ENCODE measurements at places on chromosomes 3 and 15. TPM values are rescaled to one million over a fixed set of nuclear protein-coding genes. Genes with fewer than 3 reads are reported as not detected.

The CACNA1D gene
- 12.0 TPM for total RNA-seq

The NDUFAF3 gene
- 33.8 TPM for total RNA-seq

The ECT2 gene
- total RNA-seq, result 4.1 TPM

- H3K4me1 ChIP-seq, result no peaks in the 10 kb centered on the region
- no peaks in the 10 kb centered on the region for H3K27me3 ChIP-seq
- no peaks in the 10 kb centered on the region for H3K36me3 ChIP-seq
- H3K4me3 ChIP-seq, result no peak within 1 kb of the TSS
Measured at GRCh38 chr3:165837058-165837525, at the start of gene BCHE. Gene BCHE (minus strand): TSS chr3:165837423. CDS start chr3:165831033, 6,390 bp downstream.

GRCh38 chr3:153349108-153349499 lies 187.1 kb downstream of the RAP2B start:
- H3K36me3 ChIP-seq, result no peaks in the 10 kb centered on the region
- no peak overlapping the region for H3K27ac ChIP-seq
- DNase-seq, result no peak
- no peaks in the 10 kb centered on the region for H3K4me1 ChIP-seq
- no peak overlapping the region for H3K4me3 ChIP-seq
- H3K27me3 ChIP-seq, result no peaks in the 10 kb centered on the region

GRCh38 chr3:880371-880770 lies 212.5 kb upstream of the CNTN6 start:
- no peaks in the 10 kb centered on the region for H3K36me3 ChIP-seq
- no peaks in the 10 kb centered on the region for H3K27me3 ChIP-seq
- H3K27ac ChIP-seq, result no peak overlapping the region
- no peak overlapping the region for H3K4me3 ChIP-seq

DNA sequence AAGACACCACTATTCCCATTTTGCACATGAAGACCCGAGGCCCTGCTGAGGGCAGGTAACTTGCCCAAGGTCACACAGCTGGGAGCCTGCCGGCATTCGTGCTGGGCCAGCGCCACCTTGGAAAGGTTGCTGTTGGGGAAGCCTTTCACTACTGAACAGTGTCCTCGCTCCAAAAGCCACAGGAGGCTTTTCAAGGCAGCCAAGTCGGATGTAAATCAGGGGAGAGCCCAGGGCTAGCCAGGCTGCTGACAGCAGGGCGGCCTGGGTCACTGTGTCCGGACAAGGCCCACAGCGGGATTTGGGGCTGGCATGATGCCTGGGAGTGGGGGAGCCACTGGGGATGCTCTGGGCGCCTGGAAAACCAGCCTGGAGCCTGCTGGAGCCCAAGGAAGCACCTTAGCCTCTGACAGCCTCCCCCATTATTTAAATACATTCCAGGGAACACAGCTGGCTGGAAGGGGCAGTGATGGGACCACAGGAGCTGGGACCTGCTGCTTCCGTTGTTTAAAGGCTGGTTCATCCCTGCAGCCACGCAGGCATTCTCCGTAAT lies 10.5 kb downstream of the SLC6A6 start:
- H3K4me1 ChIP-seq, result no peaks in the 10 kb centered on the region
- H3K27me3 ChIP-seq, result no peaks in the 10 kb centered on the region
- H3K36me3 ChIP-seq, result no peaks in the 10 kb centered on the region
- no peak overlapping the region for H3K4me3 ChIP-seq
- DNase-seq, result no peak

- no peaks in the 10 kb centered on the region for H3K4me1 ChIP-seq
- H3K27me3 ChIP-seq, result no peaks in the 10 kb centered on the region
Measured at GRCh38 chr15:32991619-32992111, 202.8 kb downstream of the FMN1 start.

- H3K4me1 ChIP-seq, result no peaks in the 10 kb centered on the region
- DNase-seq, result no peak
- no peaks in the 10 kb centered on the region for H3K36me3 ChIP-seq
Measured at GRCh38 chr3:149678351-149678950, 20.6 kb upstream of the WWTR1 start.

- no peaks in the 10 kb centered on the region for H3K36me3 ChIP-seq
- no peak overlapping the region for H3K27ac ChIP-seq
- H3K27me3 ChIP-seq, result no peaks in the 10 kb centered on the region
Measured at GRCh38 chr15:52101542-52102323, 10.8 kb downstream of the BCL2L10 start.

DNA sequence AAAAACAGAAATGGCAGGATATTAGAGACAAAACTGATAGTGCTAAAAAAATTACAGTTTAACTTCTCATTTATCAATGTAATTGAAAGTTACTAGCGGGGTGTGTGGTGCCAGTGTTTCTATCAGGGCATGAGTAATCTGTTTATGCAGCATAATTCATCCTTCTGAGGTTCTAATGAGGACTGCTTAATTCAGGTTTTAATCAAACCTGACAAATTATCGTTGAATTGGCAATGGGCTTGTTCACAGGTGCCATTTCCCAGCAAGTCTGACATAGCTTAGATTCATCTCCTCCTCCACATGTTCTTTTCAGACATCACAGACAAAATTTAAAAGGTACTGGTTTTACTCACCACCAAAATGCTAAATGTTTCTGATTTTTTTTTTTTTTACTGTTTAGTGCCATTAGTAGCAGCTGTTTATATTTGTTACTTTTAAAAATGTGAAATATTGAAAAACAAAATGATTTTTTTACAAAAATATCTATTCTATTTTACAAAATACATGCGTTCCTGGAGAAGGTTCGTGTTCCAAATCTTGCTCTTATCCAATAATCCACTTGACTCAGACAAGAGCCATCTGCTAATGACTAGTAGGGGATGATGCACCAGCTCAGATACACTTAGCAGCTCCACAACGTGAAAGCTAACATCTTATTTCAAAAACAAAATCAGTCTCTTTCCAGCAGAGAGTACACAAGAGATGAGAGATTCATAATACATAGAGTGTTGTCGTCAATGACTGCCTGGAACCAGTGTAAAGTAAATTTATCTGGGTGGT lies 447.7 kb upstream of the DPPA4 start:
- DNase-seq, result no peak
- H3K27me3 ChIP-seq, result no peaks in the 10 kb centered on the region
- H3K27ac ChIP-seq, result no peak overlapping the region

- H3K27ac ChIP-seq, result no peak overlapping the region
- no peaks in the 10 kb centered on the region for H3K36me3 ChIP-seq
- no peaks in the 10 kb centered on the region for H3K4me1 ChIP-seq
Measured at GRCh38 chr3:118577055-118577777, 457.4 kb downstream of the IGSF11 start.

Data from pancreas (tissue), 10 donors.